Fibroblast of upper back skin (primary cell): ENCODE measurements at places on chromosomes 11 and 22.

DNA sequence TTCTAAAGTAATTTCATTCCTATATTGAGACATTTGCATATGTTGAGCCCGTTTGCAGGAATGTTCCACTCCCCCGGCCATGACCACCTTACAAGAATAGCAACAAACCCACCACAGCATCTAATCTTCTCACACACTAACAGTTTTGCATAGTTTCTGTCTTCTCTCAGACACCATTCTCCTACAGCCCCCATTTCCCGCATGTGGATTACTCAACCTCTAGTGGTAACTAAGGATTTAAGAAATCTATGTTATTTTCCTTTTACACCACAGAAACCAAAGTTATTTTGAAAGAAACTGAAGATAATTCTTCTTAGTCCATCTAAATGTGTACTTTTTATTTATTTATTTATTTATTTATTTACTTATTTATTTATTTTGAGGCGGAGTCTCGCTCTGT is 2.3 kb downstream of the MS4A4E start:
- DNase-seq: no peak

DNA sequence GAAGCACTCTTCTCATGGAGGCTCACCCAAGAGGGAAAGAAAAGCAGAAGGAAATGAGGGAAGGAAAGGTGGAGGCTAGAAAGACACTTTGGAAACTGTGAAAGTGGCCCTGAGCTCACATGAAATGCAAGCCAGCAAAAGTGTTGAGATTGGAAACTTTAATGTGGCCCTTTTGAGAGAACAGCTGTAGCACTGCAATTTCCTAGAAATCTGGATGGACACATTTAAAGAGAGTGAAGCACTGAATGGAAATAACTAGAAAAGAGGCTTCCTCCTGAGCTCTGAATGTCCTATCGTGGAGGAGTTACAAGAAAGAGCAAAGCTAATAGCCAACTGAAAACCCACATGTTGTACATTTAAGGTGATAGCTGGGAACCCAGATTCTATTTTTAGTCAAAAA is 56.0 kb downstream of the LIF start:
- no peak for DNase-seq

GRCh38 chr11:69217276-69218105 is 61.8 kb downstream of the SMIM38 start:
- no peak for DNase-seq

- no peak for DNase-seq
Observed at GRCh38 chr22:22480940-22481339, 27.6 kb downstream of the ZNF280B start.

- DNase-seq: peak; percentile 79
Observed at GRCh38 chr11:65560555-65561418, 2.6 kb upstream of the LTBP3 start.

- DNase-seq: no peak
Observed at GRCh38 chr11:36848660-36849059, 250.6 kb upstream of the RAG2 start.

- DNase-seq: peak; percentile 26
Observed at GRCh38 chr11:132158696-132159095, 788.3 kb downstream of the NTM start.

- DNase-seq: no peak
Observed at GRCh38 chr11:120781486-120782120, 242.3 kb upstream of the TBCEL start.

DNA sequence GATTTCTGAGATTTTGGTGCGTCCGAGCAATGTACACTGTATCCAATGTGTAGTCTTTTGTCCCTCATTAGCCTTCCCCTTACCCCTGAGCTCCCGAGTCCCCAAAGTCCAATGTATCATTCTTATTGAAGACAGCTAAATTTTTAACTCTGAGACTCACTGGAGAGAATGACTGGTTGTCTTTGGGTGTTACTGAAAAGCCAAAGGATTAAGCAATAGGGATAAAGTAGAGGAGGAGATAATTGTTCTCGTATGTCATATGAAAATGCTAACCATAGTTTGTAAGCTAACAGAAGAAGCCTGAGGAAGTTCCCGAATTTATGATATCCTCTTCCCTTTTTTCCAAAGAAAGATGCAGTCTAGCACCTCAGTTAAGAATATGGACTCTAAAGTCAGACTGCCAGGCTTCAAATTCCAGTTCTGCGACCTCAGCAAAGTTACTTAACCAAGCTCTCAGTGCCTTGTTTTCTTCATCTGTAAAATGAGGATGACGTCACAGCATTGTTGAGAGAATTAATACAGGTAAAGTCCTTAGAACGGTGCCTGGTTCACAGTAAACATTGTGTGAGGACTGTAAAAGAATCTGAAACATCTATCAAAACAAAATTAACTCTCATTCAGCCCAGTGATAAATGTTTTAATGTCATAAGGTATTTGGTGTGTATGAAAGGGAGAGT is 1.6 kb upstream of the MSANTD2 start:
- peak; percentile 31 for DNase-seq

GRCh38 chr22:28029956-28030355 is 110.9 kb upstream of the PITPNB start:
- DNase-seq: no peak

DNA sequence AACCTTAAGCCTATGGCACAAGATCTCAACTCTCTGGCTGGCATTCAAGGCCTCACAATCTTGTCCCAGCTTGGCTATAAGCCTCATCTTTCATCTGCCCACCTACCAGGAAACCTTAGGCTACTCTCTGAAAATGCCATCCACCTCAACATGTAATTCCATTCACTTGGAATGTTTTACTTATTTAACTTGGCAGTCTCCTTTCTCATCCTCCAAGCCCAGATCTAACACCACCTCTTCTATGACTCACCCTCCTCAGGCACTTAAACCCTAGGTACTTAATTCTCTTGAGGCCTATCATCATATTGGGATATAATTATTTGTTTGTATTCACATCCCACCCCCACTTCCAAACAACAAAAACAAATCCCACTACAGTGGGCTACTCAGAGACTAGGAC is 15.0 kb downstream of the POGLUT3 start:
- DNase-seq: peak; percentile 28

DNA sequence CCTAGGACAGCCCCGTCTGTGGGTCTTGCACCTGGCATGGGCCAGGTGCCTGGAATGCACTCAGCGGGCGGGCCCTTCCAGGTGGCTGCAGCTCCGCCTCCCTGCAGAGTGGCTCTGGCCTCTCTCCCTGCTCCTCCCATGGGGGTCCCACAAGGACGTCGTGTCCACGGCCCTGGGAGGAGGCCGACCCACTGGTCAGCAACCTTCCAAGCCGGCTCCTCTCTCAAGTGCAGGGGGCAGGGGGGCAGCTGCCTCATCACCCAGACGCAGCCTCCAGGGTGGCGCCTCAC is 41.9 kb downstream of the CERK start:
- DNase-seq: no peak

DNA sequence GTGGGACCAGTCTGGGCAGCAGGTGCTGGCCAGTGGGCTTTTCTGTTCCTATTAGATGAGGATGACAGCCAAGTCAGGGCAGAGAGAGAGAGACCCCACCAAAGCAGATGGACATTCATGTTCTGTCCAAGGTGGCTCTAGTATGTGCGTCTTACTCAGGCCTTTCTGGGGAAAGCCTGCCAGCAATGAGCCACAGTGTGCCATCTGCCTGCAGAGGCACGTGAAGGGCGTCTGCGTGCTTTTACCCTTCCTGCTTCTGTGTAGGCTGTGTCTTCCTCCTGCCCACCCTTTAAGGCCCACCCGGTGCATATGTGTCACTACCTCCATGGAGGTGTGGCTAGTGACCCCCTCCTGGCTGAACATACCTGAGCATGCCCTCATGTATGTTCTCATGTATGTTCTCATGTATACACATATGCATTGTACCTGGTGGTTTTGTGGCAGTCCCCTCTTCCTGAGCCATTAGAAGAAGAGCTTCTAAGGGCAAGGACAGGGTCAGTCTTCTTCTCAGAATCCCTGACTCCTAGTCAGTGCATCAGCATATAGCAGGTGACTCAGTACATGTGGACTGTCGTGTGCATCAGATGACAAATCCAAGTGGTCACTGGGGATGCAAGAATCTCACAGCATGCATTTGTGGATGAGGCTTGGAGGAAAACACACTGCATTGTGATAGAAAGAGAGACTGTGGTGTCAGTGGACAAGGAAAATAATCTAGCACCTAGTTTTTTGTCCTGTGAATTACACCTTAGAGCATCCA is 90.4 kb upstream of the YWHAH start:
- DNase-seq: no peak

DNA sequence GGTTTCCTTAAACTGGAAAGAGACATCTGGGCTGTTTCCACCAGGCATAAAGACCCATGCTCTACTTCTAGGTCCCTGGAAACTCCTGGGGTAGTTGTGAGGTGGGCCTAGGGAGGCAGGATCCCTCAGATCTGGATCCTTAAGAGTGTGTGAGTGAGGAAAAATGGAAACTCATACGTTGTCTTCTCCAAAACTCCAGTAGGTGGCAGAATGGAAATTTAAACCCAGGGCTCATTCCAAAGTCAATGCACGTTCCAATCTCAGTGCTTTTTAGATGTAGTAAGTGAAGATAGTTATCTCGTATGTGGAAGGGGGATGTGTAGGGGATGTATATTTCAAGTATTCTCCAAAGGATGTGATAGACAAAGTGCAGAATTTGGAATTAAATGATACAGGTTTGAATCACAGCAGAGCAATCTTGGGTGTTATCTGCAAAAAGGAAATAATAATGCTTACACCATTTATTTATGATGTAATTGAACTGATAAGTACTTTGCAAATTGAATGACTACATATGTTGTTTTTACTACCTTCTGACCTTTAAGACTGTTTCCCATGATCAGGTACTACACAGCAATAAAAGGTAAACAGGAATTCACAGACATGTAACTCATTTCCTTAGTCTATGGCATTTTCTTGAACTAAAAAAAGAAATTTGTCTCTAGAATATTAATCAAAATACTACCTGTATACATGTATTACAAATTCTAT is 13.1 kb upstream of the MMP1 start:
- DNase-seq: peak; percentile 58

DNA sequence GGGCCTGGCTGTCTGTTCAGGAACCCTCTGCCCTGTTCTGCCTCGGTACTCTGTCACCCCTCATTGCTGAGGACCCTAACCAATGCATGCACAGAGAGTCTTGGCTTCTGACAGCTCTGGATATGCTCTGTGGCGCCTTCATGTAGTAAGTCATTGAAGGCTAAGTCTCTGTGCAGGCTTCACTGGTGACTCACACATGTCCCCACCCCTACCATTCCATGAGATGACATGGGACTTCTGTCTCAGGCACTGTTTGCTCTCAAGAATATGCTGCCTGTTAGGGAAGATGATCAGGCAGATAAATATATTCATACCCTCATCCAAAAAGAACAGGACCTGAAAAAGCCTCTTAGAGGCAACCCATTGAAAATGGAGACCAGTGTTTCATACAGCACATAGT is 43.6 kb upstream of the HORMAD2 start:
- no peak for DNase-seq

DNA sequence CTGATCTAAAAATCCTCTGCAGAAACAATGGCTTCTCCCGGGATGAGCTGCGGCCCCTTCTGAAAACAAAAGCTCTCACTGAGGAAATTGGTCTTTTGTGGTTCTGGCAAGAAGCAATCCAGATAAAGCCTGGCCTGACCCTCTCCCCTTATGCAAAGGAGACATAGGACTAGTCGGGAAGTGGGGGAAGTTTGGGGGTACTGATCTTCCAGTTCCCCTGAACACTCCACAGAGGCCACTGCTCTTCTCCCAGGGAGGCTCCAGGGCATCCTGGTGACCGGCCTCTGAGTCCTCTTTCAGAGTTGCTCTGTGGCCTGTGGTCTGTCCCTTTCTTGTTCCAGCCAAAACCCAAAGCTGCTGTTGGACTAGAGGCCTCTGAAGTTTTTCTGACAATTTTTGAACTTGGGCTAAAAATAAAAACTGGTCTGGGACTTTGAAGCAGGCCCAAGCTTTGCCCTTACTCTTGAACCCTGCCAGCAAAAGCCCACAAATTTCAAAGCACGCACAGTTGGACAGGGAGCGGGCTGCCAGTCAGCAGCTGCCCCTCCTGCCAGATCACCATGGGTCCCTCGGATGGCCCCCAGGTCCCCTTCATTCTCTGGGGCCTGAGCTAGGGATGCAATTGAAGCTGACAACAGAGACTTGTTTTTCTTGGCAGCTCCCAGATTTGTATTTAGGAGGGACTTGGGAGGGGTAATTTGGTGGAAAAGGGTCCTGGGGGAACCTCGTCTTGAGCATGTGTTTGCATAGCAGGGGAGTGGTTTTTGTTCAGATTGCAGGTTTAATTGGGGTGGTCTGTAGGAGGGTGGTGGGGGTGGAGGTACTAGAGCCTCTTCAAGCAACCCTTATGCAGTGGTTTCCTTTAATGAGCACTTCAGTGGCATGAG is 381.6 kb upstream of the CADM1 start:
- DNase-seq: no peak

DNA sequence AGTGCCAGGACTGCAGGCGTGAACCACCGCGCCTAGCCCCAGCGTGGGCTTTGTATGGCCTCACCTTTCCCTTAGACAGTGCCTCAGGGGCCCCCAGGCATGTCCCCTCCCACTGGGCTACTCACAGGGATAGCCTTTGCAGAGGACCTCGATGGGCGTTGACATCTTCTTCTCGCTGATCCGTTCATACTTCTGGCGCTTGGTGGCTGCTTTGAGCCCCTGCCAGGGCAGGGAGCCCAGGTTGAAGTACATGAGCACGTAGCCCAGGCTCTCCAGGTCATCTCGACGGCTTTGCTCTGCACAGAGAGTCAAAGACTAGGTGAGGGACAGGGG is 17.5 kb downstream of the CSNK1E start:
- no peak for DNase-seq

DNA sequence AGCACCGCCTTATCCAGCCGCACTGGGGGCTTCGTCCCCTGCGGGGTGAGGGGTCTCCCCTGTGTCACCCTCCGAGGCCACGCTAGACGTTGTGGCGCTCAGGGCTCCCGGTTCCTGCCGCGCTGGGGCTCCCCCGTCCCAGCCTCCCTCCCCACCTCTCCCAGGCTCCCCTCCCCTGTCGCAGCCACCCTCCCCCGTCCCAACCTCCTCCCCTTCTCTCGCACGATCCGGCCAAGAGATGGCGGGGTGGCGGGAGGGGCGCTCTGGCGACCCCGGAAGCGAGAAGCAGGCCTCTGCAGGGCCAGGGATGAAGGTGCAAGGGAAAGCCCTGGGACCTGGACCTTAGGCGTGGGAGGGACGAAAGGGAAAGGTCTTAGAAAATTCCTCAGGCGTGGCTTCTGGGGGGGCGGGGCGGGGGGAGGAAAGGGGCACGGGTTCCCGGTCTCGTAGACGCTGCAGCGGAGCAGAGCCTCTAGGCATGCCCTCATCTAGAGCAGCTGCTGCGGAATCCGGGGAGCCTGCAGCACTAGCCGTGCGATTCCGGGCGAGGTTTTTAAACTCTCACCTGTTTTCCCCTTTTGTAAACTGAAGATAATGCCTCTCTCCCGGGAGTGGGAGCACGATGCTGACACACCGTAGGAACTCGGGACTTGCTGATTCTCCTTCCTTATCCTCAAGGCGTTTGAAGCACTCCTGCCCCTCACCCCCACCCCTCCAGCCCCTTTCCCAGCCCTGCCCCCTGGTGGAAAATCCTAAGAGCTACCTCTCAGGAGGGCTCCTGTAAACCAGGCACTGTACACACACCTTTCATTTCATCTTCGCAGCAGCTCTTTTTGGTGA is 14.4 kb downstream of the KCNJ5 start:
- no peak for DNase-seq

GRCh38 chr22:39138357-39138997 is 14.0 kb downstream of the CBX7 start:
- no peak for DNase-seq
